Glutamatergic neuron (in vitro differentiated cells): ENCODE measurements at places on chromosomes 3 and 15. TPM values are rescaled to one million over a fixed set of nuclear protein-coding genes. Genes with fewer than 3 reads are reported as not detected.

DNA sequence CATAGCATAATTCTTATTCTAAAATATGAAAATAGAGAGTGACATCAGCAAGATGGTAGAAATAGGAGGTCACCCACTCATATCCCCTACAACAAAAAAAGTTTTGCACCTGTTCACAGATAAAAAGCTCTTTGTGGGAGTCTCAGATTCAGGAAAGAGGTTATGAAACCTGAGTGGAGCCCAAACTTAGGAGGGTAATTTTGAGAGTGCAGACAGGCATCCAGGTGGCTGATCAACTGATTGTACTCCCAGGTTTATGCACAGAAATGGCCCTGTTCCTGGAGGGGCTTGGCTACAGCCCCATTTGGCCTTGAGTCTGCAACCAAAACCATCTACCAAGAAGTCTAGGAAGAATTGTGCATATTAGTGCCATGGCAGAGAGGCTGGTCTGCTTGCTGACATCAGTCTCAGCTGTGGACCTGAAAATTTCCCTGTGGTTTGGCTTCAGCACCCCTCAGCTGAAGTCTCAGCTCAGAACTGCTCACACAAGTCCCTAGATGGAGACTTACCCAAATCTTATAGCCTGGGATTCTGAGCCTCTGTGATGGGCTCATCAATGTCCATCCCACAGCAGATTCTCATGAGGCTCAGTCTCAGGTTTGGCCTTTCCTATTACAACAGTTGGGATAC lies 291.6 kb downstream of the IL20RB start:
- DNase-seq = no peak

DNA sequence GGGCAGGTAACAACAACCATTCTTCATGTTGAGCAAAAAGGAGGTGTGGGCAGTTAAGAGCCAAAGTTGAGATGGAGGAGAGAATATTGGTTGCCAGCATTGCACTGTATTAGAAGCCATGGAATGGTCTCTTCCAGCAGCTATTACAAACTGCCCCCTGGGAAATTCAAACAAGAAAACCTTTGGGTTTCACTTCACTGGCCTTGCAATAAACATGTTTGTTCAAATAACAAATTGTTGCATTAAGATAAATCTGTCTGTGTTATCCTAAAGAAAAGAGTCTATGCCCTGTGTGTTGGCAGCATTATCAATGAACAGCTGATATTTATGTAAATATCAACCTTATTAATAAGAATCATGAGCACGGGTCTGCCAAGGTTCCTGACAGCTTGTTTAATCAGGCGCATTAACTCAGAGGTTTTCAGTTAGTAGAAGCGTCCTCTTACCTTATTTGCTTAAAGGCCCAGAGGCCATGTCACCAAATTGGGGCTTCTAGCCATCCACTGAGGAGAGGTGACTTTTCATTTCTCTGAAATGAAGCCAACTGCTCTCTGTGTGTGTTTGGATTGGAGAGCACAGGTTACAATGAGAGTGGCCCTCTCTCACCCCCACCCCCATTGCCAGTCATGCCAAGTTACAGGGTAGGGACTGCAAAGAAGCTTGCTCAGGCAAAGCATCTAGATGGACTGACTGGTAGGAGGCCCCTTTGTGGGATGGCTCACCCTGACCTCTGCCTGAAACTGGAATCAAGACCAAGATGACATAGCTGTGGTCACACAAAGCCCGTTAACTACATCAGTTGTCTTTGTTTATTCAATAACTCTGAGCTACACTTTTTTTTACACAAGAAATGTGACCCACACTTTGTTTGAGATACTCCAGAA lies 10.5 kb downstream of the FILIP1L start:
- no peak for DNase-seq

- DNase-seq = no peak
Measured at GRCh38 chr15:65087873-65088642, 11.5 kb downstream of the KBTBD13 start.

GPR62 gene
- 0.44 TPM for total RNA-seq

DNA sequence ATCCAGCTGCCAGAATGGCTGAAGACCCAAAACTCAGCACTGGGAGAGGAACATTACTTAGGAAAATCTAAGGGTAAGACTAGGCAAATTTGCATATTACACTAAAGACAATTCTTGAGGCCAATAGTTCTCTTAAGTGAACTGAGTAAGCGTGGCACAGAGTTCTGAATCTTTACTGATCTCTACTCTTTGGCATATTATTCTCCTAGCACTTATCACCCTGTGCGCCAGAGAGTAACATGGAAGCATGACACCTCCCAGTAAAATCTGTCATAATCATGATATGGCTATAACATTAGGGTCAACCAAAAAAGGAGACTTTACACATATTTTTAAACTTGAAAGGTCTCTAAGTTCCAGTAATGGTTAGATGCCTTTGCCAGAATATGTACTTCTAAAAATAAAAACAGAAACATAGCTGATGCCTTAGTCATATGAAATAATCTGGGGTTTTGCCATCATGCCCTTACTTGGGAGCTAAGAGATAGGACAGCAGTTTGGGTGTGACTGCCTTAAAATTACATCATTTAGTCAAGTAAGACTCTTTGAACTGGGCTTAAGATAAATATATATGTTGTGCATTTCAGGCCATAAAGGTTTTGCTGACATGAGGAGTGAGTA lies 290.5 kb downstream of the PLCL2 start:
- no peak for DNase-seq

GRCh38 chr3:61718565-61718964 lies 157.2 kb downstream of the PTPRG start:
- DNase-seq = no peak

- DNase-seq = no peak
Measured at GRCh38 chr15:89841306-89841705, 26.7 kb upstream of the ANPEP start.
